Left kidney (tissue), 8 donors: ENCODE measurements at places on chromosomes 6 and 20. TPM values are rescaled to one million over a fixed set of nuclear protein-coding genes. Genes with fewer than 3 reads are reported as not detected.

GRCh38 chr20:41017448-41018042, 11.1 kb upstream of the TOP1 start:
- no peak for DNase-seq

DNA sequence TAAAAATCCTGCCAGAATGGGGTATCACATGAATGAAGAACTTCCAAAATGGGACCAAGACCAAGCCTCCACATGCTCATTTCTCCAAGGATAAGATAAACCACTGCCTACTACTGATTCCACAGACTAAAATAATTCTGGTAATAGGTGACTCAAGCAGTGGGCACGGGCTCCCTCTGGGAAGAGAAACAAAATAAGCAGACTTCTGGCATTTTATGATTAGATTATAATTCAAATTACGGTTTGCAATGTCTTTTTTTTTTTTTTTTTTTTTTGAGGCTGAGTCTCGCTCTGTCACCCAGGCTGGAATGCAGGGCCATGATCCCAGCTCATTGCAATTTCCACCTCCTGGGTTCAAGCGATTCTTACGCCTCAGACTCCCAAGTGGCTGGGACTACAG, 16.0 kb downstream of the UQCC1 start:
- no peak for DNase-seq

- no peak for DNase-seq
These were observed 658.4 kb downstream of the PHF3 start for GRCh38 chr6:64294034-64294433.

- DNase-seq: no peak
These were observed 7.0 kb downstream of the ELMO2 start for GRCh38 chr20:46399401-46399800.

GRCh38 chr6:91659891-91660290, 1073.0 kb upstream of the MAP3K7 start:
- DNase-seq: no peak

DNA sequence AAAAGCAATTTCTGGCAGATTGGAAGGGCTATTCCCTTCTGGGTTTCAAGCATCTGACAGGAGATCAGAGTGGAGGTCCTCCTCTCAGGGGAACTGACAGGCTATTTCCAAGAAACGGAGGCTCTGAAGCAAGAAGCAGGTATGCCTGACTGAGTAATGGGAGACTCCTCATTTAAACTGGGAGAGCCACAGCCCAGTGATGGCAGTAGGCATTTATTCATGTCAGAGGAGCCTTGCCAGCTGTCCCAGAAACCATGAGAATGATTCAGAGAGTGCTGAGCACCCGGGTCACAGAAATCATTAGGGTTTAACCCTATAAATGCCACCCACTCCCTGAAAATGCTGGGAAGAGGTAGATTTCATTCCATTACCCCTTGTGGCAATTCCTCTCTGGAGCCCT, 247.5 kb upstream of the RNF217 start:
- no peak for DNase-seq

The GNMT gene
- polyA plus RNA-seq: 2.1 TPM

The MCHR2 gene
- polyA plus RNA-seq: not detected

The SSTR4 gene
- not detected for polyA plus RNA-seq

The NT5E gene
- 3.9 TPM for polyA plus RNA-seq

The L3MBTL3 gene
- polyA plus RNA-seq: 21.4 TPM
